ENCODE measurements at places on chromosomes 7 and 10. TPM values are rescaled to one million over a fixed set of nuclear protein-coding genes. Genes with fewer than 3 reads are reported as not detected.

PRTFDC1 gene
- total RNA-seq: 39.6 TPM

PAPOLB gene
- not detected for total RNA-seq

PTPRN2 gene
- 2.5 TPM for total RNA-seq

EVX1 gene
- not detected for total RNA-seq

LBX1 gene
- total RNA-seq: 0.08 TPM

ENTPD1 gene
- 0.16 TPM for total RNA-seq

STEAP1B gene
- total RNA-seq: 38.6 TPM

MRC1 gene
- total RNA-seq: 0.08 TPM

CHAT gene
- total RNA-seq: not detected

GIMAP4 gene
- 1.3 TPM for total RNA-seq

MYO1G gene
- 0.09 TPM for total RNA-seq

SOSTDC1 gene
- not detected for total RNA-seq

NXPH1 gene
- not detected for total RNA-seq

ASB15 gene
- total RNA-seq: not detected

TMEM229A gene
- total RNA-seq: 3.8 TPM

LRRD1 gene
- total RNA-seq: 0.41 TPM

MEIG1 gene
- total RNA-seq: not detected

GJD4 gene
- not detected for total RNA-seq

MLXIPL gene
- total RNA-seq: 2.0 TPM

FAM25A gene
- total RNA-seq: not detected

PDLIM1 gene
- 30.0 TPM for total RNA-seq

PLA2G12B gene
- not detected for total RNA-seq

ACSL5 gene
- 2.6 TPM for total RNA-seq

PNLIPRP1 gene
- not detected for total RNA-seq

SPDYE9 gene
- total RNA-seq: 0.08 TPM

All from fibroblast of the aortic adventitia (primary cell).